ENCODE measurements at places on chromosomes 5 and 9.

- DNase-seq, result no peak
Observed at GRCh38 chr5:177547736-177548135, 6.6 kb downstream of the FAM193B start.

DNA sequence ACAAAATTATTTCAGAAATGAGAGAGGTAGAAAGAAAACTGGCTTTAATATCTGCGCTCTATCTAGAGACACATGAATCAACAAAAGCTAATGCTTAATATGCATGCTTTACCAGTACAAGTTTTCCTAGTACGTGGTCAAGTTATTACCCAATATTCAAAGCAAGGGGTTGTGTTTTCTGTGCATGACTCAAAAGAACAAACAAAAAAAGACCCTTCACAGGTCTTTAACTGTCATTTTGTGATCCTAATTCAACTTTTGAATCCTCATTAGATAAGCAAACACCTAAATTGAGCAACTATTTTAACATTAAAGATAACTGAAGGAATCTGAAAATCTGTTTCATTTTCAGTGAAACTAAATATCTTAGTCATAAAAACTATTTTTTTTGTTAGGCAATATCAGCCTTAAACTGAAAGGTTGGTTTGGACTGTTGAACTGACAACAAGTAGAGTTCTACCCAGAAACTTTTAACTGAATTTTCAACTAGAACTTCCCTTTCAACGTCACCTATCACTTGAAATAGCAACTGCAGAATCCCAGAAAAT, 12.5 kb downstream of the ST8SIA4 start:
- DNase-seq, result no peak

DNA sequence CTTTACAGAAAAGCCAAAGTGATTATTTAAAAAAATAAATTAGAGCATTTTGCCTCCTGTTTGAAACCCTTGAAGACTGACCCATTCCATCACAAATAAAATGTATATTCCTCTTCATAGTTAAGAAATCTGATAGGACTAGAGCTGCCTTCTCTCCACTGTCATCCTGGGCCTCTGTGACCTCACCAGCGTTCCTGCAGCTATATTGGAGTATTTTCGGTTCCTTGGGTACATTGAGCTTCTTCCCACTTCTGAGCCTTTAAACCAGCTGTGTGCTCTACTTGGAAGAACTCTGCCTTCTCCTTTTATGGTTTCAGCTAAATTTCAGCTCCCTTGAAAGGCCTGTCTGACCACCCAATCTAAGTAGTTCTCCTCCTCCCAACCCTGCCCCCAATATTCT, 99.1 kb upstream of the ABCA1 start:
- no peak for DNase-seq

GRCh38 chr5:159149085-159149484, 49.4 kb upstream of the EBF1 start:
- no peak for DNase-seq

GRCh38 chr9:90107040-90107725, 502.4 kb downstream of the GADD45G start:
- DNase-seq, result no peak

- DNase-seq, result no peak
Observed at GRCh38 chr9:133876144-133876543, 116.0 kb downstream of the VAV2 start.

GRCh38 chr5:178464431-178465048, 125.7 kb downstream of the COL23A1 start:
- DNase-seq, result no peak

All from hypothalamus (tissue), 51 donors.